ENCODE measurements at places on chromosomes 1 and 21.
A peak's percentile ranks its signal among the peaks of the same experiment; 100 is the strongest.

- DNase-seq = no peak
These were observed 103.7 kb downstream of the NCAM2 start for GRCh38 chr21:21101911-21102310.

GRCh38 chr1:160855181-160855981, 7.3 kb downstream of the CD244 start:
- DNase-seq = no peak

DNA sequence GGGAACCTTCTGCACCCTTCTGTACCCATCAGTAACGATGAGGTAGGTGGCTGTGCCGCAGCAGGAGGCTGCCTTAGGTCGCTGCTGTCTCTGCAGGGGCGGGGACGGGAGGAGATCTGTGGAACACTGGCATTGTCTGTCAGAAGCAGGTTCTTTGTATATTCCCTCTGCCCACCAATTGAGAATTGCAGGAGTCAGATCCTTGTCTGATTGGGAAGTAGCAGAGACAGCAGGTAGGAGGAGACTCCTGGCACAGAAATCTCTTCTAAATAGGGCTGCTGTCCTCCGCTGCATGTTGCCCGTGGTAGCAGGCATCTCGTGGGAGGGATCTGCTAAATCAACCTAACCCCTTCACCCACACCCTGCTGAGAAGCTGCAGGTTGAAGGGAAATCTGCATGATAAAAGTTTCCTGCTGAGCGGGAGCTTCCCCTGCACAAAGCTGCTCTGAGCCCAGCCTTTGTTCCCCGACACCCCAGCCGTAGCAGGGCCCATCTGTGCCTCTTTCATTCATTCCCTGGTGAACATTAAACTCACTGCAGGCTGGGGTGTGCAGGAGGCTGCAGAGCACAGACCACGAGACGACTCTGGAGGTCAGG, 15.9 kb downstream of the SARS1 start:
- DNase-seq = no peak

- peak; percentile 17 for DNase-seq
These were observed 113.1 kb upstream of the IRF2BP2 start for GRCh38 chr1:234722904-234723720.

GRCh38 chr1:36628804-36629203, 146.1 kb upstream of the CSF3R start:
- no peak for DNase-seq

GRCh38 chr21:21079646-21080045, 81.4 kb downstream of the NCAM2 start:
- no peak for DNase-seq

DNA sequence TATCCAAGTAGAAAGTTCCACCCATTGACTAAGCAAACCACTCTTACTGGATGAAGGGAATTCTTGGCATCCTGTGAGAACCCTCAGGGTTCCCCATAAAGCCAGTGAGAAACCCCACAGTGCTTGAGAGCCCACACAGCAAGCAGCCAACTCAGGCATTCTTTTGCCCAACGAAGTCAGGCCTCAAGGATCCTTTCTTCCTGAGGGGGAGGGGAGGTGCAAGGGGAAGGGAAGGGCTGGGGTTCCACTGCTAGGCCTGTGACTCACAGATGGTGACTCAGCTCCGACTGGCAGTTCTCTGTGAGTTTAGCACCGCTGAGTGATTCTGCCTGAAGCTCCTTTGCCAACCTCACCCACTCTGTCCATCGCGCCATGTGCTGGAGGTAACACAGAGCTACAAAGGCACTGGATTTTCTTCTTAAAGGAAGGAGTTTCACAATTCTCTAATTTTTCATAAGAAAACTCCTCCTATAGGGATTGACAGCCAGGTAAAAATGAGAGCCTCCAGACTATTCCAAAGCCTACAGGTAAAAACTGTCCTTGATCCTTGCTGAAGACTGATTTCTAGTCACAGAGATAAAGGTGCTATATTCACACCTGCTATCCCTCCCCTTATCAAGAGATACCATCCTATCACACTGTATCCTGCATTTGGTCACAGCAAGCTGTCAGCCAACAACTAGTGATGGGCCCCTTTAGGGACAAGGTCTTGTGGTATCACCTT, 4.8 kb downstream of the ENO1 start:
- no peak for DNase-seq

DNA sequence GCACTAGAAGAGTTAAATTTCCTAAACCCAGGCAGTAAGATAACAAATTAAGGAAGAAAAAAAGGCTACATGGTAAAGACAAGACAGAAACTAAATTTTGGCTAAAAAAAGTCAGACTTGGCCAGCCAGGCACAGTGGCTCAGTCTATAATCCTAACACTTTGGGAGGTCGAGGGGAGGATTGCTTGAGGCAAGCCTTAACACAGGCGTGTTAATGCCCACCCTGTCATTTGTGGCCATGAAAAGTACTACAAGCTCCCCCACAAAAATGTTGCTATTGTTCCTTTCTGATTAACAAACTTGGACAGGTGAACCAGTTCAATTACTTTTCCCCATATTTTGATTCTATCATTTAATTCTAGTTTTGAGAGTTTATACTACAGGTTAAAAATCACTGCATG, 32.3 kb downstream of the UBR4 start:
- DNase-seq = no peak

GRCh38 chr1:232034556-232034955, 408.0 kb downstream of the DISC1 start:
- DNase-seq = no peak

DNA sequence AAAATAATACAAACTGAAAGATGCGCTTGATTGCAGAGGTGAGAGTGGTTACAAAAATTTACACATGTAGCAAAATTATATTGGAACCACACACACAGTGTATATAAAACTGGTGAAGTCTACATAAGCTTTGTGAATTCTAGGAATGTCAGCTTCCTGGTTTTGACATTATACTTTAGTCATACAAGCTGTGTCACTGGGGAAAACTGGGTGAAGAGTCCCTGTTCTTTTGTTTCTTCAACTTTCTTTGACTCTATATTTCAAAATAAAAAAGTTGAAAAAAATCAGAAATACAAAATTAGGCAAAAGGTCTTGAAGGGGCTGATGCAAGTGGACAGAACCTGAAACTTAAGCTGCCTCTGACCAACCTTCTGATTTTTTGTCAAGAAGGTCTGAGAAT, 3.0 kb downstream of the C1QC start:
- no peak for DNase-seq

DNA sequence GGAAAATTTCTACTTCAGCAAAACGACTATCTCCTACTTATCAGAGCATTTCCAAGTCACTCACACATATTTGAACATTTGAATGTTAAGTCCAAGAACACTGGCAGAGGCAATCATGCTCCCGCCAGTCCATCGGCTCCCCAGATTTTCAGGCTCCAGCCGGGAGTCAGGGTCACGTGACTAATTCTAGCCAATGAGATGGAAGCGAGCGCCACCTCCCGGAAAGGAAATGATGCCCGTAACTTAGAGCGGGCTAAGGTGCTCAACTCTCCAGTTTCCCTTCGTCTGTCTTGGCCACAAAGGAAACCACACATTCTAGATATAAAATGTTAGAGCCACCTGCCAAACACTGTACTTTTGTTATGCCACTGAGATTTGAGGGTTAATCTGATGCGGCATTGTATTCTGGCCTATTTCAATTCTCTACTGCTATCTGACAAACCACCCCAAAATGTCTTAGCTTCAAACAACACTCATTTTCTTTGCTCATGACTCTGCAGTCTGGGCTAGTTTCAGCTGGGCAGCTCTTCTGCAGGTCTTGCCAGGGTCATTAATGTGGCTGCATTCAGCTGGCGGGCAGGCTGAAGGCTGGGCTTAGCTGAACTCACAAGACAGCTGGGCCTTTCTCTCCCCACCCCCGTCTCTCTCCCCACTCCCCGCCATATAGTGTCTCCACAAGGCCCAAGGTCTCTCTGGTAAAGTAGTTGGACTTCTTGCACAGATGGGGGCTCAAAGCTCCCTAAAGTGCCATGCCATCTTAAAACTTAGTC, 16.5 kb upstream of the LHX4 start:
- DNase-seq = no peak

- DNase-seq = no peak
These were observed 3.3 kb downstream of the DISP1 start for GRCh38 chr1:222818171-222818570.

GRCh38 chr1:223873044-223873443, 27.3 kb upstream of the TP53BP2 start:
- DNase-seq = no peak

GRCh38 chr1:118148034-118148433, 37.0 kb downstream of the SPAG17 start:
- DNase-seq = no peak

- DNase-seq = no peak
These were observed 38.7 kb upstream of the LRRC8C start for GRCh38 chr1:89594096-89594740.

DNA sequence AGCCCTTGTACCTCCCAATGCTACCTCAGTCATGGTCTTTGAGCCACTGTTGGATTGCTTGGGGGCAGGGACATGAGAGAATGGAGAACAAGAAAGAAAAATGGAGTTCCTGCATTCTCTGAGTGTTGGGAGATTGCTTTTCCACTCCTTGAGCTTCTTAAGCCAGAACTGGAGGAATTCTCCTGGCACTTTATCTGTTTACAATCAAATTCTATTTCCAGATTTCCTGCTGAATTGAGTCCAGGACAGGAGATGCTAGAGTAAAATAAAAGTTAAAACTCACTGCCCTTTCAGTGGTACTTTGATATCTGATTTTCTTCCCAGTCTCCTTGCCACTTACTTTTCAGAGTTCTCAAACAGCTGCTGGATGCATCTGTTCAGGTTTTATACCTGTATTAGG, 24.4 kb upstream of the DEPDC1 start:
- DNase-seq = no peak

GRCh38 chr1:41545996-41546832, 61.7 kb upstream of the EDN2 start:
- DNase-seq = no peak

GRCh38 chr1:209896346-209896745, 41.7 kb upstream of the SYT14 start:
- DNase-seq = no peak

DNA sequence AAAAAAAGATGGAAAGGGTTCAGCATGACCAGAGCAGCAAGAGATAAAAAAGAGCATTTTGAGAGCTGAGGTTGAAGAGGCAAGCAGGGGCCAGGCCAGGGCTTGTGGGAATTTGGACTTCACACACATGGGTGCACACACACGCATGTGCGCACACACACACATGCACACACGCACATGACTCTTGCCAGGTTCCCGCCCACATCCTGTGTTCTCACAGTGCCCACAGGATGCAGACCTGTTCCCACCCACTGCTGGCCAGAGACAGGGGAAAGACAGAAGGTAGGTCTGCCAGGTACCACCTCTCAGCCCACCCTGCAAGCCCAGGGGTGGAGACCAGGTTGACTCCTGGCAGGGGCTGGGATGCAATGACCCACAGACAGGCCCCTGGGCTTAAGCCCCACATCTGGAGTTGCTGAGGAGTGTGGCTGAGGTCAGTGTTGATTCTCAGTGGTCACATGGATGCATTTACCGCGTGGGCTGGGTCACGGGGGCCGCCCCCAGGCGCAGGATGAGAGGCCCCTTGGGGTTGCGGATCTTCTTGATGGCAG, 4.4 kb downstream of the COL16A1 start:
- no peak for DNase-seq

GRCh38 chr1:161511018-161511755, 5.9 kb downstream of the FCGR2A start:
- DNase-seq = no peak

DNA sequence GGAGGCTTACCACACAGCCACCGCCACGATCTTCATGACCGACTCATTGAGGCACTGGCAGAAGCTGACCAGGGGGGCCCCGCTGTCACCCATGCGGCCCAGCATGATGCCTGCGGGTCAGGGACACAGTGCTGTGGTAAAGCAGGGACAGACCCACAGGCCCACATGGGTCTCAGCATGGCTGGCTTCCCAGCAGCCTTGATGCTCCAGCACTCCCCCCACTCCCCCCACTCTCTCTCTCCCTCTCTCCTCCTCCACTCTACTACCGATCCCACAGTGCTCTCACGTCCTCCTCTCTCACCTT, 31.4 kb downstream of the PODN start:
- no peak for DNase-seq

DNA sequence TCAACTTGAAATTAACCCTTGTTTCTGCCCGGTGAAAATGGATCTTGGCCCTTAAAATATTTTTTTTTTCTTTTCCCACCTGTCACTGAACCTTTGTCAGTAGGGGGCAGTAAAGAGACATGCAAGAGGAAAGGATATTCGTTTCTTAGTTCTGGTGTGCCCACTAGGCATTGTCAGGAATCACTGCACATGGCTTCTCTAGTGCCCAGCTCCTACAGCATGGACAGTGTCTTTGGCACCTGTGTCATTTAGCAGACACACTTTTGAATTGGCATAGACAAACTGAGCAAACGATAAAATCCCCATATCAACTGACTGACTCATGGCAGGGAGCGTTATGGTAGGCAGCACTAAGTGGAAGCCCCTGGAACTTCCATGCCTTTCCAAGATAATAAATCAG, 1048.1 kb downstream of the BRINP3 start:
- no peak for DNase-seq

DNA sequence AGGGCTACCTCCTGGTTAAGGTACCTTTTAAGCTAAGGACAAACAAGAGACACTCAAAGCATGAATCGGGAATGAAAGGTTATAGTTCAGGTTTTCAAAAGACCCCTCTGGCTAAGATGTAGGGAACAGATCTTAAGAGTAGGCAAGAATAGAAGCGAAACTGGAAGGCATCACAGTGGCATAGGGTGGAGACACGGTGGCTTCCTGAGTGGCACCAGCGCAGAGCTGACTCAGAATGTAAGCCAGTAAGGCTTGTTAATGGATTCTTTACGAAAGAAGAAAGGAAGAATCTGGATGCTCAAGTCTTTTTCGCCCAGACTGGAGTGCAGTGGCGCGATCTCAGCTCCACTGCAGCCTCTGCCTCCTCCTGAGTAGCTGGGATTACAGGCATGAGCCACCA, 21.2 kb downstream of the PADI6 start:
- no peak for DNase-seq

- DNase-seq = no peak
These were observed 51.2 kb downstream of the STX6 start for GRCh38 chr1:180971273-180971997.

DNA sequence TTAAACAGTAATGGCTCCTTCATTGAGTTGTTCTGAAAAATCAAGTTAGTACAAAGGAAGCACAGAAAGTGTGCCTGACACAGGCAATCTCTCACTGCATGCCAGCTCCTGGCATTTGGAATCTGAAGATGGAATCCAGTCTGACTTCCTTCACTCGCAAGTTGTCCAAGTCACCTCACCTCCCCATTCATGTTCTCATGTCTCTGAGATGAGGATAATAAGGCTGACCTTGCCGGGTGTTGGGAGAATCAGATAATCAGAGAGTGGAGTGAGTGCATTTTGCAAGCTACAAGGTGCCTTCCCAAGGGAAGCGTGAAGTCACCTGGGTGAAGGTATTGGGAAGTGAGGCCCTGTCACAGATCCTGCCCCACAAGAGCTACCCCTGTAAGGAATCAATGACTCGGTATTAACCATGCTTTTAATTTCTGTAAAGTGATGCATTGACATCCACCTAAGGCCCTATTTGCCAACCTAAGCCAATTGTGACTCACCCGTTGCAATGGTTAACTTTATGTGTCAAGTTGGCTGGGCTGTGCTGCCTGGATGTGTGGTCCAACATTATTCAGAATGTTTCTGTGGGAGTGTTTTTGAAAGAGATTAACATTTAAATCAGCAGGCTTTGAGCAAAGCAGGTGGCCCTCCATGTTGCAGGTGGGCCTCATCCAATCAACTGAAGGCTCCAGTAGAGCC, 62.5 kb upstream of the TARBP1 start:
- DNase-seq = no peak

- no peak for DNase-seq
These were observed 73.3 kb upstream of the CACNA1E start for GRCh38 chr1:181409981-181410380.

- no peak for DNase-seq
These were observed 37.8 kb downstream of the MAN1A2 start for GRCh38 chr1:117405042-117405441.

Data from activated gamma-delta T cell (primary cell).